ENCODE measurements at places on chromosomes 6 and 20.

- DNase-seq = no peak
Observed at GRCh38 chr6:126176282-126176681, 163.6 kb upstream of the CENPW start.

DNA sequence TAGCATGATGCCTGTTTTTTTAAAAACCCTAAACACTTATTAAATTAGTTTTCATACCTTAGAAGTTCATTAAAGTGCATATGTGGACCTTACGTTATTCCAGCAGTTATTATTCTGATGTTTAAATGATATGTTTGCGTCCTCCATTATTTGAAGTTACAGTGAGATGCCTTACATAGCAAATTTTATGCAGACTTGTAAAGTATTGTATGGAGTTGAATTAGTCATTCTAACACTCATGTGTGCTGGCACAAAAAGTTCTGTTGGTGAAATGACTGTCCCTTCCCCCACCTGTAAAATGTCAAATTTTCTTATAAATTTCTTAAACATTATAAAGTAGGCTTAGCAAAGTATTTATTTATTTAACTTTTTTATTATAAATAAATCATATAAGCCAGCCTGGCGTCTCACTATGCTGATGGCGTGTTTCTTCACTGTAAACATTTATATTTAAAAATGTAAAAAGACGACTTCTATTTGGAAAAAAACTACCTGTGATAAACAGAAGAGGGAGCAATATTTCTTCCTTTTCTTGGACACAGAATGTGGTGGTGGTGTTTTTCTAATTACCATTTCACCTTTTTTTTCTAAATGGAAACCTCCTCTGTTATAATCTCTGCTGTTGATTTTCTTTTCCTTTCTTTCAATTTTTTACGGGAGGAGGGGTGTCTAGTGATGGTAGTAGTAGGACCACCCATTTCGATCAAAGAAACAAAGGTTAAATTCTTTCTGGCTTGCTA lies 155.4 kb downstream of the RFPL4B start:
- DNase-seq = no peak

DNA sequence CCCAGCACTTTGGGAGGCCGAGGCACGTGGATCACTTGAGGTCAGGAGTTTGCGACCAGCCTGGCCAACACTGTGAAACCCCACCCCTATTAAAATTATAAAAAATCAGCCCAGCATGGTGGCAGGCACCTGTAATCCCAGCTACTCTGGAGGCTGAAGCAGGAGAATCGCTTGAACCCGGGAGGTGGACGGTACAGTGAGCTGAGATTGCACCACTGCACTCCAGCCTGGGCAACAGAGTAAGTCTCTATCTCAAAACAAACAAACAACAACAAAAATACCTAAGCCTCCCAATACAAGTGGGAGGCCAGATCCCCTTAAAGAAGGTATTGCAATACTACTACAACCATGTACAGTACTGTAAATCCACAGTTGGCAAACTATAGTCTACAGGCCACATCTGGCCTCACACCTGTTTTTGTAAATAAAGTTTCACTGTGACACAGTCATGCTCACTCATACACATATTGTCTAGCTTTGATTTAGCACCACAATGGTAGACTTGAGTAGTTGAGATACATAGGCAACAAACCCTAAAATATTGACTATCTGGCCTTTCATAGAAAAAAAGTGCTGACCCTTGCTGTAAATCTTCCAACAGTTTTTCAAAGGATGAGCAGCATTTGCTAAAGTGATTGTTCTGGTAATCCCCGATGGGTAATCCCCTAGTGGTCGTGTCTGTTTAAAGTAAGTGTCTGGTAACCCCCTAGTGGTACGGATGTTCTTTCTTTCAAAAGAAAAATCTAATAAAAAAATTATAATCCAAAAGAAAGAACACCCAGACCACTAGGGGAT lies 202.0 kb downstream of the RNGTT start:
- DNase-seq = peak; percentile 38

- DNase-seq = no peak
Observed at GRCh38 chr6:105116150-105116549, 63.7 kb downstream of the POPDC3 start.

DNA sequence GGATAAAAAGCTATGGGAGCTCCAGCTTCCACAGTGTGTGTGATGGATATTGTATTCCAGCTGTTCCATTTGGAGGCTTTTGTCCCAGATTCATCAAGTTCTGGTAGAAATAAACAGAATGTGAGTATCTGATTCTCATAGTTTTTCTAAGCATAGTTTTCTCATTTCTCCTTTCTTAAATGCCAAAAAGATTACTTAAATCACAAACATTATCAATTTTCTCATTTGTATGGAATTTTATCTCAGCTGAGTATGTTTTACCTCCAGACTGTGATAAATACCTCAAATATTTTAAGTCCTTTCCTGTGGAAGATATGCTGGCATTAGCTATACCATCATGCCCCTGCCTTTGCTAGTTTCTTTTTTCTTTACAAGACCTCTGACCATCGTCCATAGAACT lies 767.3 kb downstream of the TFAP2A start:
- DNase-seq = no peak

DNA sequence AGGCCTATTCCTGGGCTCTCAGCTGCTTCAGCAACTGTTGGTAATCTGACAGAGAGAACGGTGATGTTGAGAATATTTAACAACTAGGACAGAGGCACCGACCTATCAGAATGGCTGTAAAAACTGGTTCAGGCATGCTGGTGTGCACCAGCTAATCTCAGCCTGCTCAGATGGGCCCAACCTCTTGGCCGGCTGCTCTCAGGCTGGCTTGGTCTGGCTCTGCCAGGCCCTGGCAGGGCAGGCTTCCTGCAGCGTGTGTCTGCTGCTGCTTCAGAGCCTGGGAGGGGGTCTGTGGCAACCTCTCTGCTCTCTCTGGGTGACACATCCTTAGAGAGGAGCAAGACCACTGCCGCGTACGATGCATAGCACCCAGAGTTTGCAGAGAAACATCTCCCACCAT lies 4.8 kb downstream of the SLC2A12 start:
- no peak for DNase-seq

DNA sequence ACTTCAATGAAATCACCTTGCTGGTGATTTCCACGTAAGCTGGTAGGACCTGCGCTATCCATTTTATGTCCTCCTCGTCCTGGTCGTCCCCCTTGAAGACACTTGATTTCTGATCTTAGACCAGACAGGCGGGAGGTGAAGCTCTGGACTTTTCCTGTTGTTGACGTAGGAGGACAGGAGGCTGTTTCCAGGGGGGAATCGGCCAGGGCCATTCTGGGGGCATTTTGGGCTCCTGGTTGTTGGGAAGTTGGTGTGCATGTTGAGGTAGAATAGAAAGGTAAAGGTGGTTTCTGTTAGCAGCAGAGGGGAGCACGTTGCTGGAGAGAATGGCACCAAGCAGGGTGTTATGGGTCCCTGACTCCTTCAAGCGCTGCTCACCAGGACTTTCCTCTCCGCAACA lies 56.0 kb downstream of the GMPR start:
- no peak for DNase-seq

GRCh38 chr6:132931313-132931712 lies 116.9 kb downstream of the RPS12 start:
- DNase-seq = no peak

DNA sequence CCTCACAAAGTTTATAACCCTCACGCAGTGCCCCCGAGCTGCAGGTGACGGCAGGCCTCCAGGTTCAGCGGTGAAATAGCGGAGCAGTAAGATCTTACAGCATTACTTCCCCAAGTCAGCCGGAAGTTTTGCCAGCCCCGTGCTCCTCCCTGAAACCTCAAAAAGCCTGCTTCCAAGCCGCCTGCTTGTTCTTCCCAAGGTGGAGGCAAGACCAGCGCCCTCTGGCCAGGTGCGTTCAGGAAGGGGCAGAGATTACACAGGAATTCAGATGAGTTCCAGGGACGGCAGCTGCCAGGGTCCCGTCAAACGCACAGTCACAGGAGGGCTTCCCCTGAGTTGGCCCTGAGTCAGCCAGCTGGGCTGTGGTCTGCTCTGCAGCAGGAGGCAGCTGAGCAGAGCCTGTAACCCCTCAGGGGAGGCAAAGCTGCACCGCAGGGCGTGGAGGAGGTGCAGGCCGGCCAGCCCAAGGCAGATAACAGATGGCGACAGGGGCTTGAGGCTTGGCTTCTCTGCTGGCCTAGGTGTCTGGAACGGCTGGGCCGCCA lies 124.1 kb upstream of the RPS6KA2 start:
- no peak for DNase-seq

GRCh38 chr6:44102527-44102926 lies 24.7 kb downstream of the MRPL14 start:
- DNase-seq = no peak

GRCh38 chr20:7094438-7094997 lies 327.0 kb downstream of the BMP2 start:
- peak; percentile 33 for DNase-seq

DNA sequence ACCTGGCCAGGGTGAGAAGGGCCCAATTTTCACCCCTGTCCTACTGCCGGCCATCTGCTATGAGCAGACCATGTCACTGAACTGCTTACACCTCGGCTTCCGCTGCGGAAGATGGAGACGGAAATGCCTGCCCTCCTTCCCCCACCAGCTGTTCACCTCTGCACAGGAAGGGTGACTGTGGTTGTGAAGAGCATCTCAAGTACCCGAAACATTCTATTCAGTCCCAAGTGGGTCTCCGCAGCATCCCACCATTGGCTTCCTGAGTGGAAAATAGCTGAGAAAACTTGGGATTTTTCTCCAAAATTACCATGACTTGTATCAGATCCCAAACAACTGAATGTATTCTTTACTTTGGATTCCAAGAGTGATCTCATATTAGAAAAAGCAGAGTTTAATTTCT lies 16.1 kb downstream of the DOK5 start:
- DNase-seq = no peak

DNA sequence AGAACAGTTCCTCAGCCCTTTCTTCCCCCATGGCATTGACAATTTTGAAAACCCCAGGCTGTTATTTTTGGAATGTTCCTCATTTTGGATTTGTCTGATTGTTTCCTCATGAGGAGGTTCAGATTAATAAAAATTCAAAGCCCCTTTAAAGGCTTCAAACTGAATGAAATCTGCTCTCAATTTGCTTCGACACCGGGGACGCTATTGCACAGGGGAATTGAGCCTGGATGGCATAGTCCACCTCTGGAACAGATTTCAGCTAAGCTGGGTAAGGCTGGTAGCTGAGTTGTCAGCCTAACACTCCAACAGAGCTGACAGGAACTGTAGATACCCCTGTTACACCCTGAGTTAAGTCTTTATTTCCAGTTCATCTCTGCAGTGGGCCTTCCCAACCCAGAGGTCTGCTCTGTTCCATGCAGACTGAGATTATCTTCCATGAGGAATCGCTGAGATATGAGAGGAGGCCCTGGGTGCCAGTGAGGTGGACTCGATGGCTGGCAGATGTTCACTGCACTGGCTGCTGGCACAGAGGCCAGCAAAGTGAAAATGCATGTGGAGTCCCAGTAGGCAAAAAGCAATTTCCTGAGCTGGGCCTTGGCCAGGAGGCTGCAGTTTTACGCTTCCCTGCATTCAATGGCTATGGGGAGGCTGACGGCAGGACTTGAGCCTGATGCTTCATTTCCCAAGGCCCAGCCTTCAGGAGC lies 73.3 kb upstream of the PAX1 start:
- DNase-seq = no peak

All from activated CD4-positive, alpha-beta T cell treated with anti-CD3 and anti-CD28 coated beads, Interleukin-2, Interleukin-6, amounts not matched to agents 100 ng/mL and 50 ng/mL, durations not matched to agents 16 hours and 8 hours (primary cell).